CD4-positive, alpha-beta memory T cell (primary cell): ENCODE measurements at places on chromosomes 12 and 14. TPM values are rescaled to one million over a fixed set of nuclear protein-coding genes. Genes with fewer than 3 reads are reported as not detected.

The HPD gene
- not detected for polyA plus RNA-seq

The NANOG gene
- not detected for polyA plus RNA-seq

The SIX6 gene
- polyA plus RNA-seq, result not detected

The NRIP2 gene
- polyA plus RNA-seq, result 2.0 TPM

The GARIN6 gene
- polyA plus RNA-seq, result not detected

The TBK1 gene
- 22.4 TPM for polyA plus RNA-seq

The DACT1 gene
- 8.0 TPM for polyA plus RNA-seq

The PXN gene
- polyA plus RNA-seq, result 81.7 TPM

The BDKRB1 gene
- not detected for polyA plus RNA-seq

The TCL1B gene
- polyA plus RNA-seq, result not detected

The CDKN3 gene
- polyA plus RNA-seq, result 5.0 TPM

The SMOC1 gene
- not detected for polyA plus RNA-seq

The SLCO1B1 gene
- polyA plus RNA-seq, result not detected

The ACTR10 gene
- polyA plus RNA-seq, result 85.5 TPM

DNA sequence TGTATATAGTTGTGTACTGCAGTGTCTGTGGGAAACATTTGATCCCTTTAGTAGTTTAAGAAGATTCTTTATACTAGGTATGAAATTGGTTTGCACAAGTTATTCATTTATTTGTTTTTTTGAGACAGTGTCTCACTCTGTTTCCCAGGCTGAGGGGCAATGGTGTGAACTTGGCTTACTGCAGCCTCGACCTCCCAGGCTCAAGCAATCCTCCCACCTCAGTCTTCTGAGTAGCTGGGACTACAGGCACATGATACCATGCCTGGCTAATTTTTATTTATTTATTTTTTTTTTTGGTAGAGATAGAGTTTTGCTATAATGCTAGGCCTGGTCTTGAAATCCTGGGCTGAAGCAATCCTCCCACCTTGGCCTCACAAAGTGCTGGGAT lies 209.4 kb downstream of the RASSF9 start:
- no peaks in the 10 kb centered on the region for H3K4me1 ChIP-seq
- H3K4me3 ChIP-seq, result no peak overlapping the region
- no peaks in the 10 kb centered on the region for H3K27me3 ChIP-seq
- H3K36me3 ChIP-seq, result no peaks in the 10 kb centered on the region
- DNase-seq, result no peak

DNA sequence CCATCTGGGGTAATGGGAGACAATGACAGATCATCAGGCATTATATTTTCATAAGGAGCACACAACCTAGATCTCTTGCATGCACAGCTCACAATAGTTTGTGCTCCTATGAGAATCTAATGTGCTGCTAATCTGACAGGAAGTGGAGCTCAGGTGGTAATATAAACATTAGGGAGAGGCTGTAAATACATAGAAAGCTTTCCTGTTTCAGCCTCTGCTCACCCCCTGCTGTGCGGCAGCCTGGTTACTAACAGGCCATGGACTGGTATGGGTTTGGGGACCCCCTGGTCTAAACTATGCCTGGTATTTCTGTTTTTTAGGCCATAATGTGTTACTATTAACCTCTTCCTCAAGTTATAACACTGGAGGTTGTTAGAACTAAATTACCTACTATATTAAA lies 1373.7 kb downstream of the LRFN5 start:
- H3K4me3 ChIP-seq, result no peak overlapping the region
- no peak for DNase-seq
- H3K36me3 ChIP-seq, result no peaks in the 10 kb centered on the region
- H3K27me3 ChIP-seq, result no peaks in the 10 kb centered on the region

- H3K36me3 ChIP-seq, result no peaks in the 10 kb centered on the region
- H3K27ac ChIP-seq, result no peak overlapping the region
- no peaks in the 10 kb centered on the region for H3K27me3 ChIP-seq
- DNase-seq, result no peak
- no peak overlapping the region for H3K4me3 ChIP-seq
- no peaks in the 10 kb centered on the region for H3K4me1 ChIP-seq
Measured at GRCh38 chr12:49458816-49459215, 80.0 kb upstream of the KCNH3 start.

GRCh38 chr14:98941481-98941880 lies 330.5 kb downstream of the BCL11B start:
- no peaks in the 10 kb centered on the region for H3K36me3 ChIP-seq
- no peak overlapping the region for H3K4me3 ChIP-seq
- H3K27me3 ChIP-seq, result no peaks in the 10 kb centered on the region

- DNase-seq, result no peak
- H3K4me1 ChIP-seq, result no peaks in the 10 kb centered on the region
- H3K4me3 ChIP-seq, result no peak overlapping the region
- H3K36me3 ChIP-seq, result no peaks in the 10 kb centered on the region
Measured at GRCh38 chr14:53192052-53192760, 39.1 kb upstream of the DDHD1 start.

DNA sequence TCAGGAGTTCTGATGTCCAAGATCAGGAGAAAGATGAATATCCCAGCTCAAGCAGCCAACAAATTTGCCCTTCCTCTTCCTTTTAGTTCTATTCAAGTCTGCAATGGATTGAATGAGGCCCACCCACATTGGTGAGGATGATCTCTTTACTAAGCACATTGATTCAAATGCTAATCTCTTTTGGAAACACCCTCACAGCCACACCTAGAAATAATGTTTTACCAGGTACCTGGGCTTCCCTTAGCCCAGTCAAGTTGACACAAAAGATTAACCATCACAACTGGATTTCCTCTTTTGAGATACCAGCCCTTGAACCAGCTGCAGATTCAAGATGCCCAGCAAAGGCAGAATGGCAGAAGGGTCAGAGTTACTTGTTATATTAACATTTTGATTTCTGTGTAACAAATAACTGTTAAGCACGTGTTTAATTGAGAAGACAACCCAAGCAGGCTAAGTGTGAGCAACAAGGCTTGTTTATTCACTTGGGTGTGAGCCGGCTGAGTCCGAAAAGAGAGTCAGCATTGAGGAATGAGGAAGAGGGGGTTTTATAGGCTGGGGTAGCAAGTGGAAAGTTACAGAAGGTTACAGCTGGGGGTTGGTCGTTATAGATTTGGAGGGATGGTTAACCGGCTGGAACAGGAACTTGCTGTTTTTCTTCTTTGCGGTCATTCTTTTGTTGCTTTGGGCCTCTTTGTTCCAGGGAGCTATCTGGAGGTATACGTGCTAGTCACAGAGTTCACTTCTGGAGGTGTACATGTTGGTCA lies 180.3 kb downstream of the EMP1 start:
- H3K27ac ChIP-seq, result no peak overlapping the region
- no peak for DNase-seq
- H3K4me1 ChIP-seq, result no peaks in the 10 kb centered on the region
- H3K4me3 ChIP-seq, result no peak overlapping the region
- no peaks in the 10 kb centered on the region for H3K27me3 ChIP-seq
- no peaks in the 10 kb centered on the region for H3K36me3 ChIP-seq

DNA sequence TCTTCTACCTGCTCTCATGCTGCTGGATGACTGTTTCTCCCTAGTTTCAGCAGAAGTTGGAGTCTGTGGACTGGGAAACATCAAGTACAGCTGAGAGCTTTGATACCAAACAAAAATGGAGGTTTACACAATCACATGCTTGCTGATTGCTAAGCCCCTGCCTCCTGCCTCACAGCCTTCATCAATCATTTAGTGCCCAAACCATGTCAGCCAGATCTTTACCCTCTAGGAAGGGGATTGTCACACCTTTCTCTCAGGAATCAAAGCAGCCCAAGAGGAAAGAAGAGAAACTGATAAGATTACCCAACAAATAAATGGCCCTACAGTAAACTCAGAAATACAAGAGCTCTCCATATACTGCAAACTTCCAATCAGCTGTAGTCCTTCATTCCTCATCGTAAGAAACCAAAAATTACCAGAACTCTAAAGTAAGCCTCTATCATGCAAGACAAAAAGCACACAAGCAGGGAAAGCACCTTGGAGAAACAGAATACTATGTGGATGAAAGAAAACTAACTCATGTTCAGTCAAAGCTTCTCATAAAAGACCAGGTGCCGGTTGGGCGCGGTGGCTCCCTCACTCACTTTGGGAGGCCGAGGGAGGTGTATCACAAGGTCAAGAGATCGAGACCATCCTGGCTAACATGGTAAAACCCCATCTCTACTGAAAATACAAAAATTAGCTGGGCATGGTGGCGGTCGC lies 63.6 kb upstream of the RESF1 start:
- H3K4me1 ChIP-seq, result peaks cover 85% of the 10 kb centered on the region
- H3K27ac ChIP-seq, result peak overlapping the region; percentile 55
- H3K36me3 ChIP-seq, result no peaks in the 10 kb centered on the region

GRCh38 chr14:91755570-91756295 lies 23.8 kb upstream of the CATSPERB start:
- no peak overlapping the region for H3K27ac ChIP-seq
- H3K4me1 ChIP-seq, result no peaks in the 10 kb centered on the region
- H3K4me3 ChIP-seq, result no peak overlapping the region
- peaks cover 6% of the 10 kb centered on the region for H3K36me3 ChIP-seq
- H3K27me3 ChIP-seq, result no peaks in the 10 kb centered on the region

- no peak overlapping the region for H3K27ac ChIP-seq
- DNase-seq, result no peak
- H3K36me3 ChIP-seq, result no peaks in the 10 kb centered on the region
Measured at GRCh38 chr12:13099066-13099843, 4.2 kb downstream of the GSG1 start.

- no peak overlapping the region for H3K27ac ChIP-seq
- no peak overlapping the region for H3K4me3 ChIP-seq
- DNase-seq, result no peak
- no peaks in the 10 kb centered on the region for H3K27me3 ChIP-seq
Measured at GRCh38 chr14:105128059-105128458, 40.5 kb downstream of the JAG2 start.

- no peaks in the 10 kb centered on the region for H3K36me3 ChIP-seq
- H3K4me3 ChIP-seq, result no peak overlapping the region
- no peak overlapping the region for H3K27ac ChIP-seq
- H3K4me1 ChIP-seq, result no peaks in the 10 kb centered on the region
Measured at GRCh38 chr14:65179918-65180724, 77.8 kb upstream of the MAX start.

GRCh38 chr12:62123721-62124203 lies 136.4 kb upstream of the USP15 start:
- H3K4me3 ChIP-seq, result no peak overlapping the region
- DNase-seq, result peak; percentile 14
- H3K4me1 ChIP-seq, result no peaks in the 10 kb centered on the region
- no peak overlapping the region for H3K27ac ChIP-seq
- H3K27me3 ChIP-seq, result no peaks in the 10 kb centered on the region

- H3K27ac ChIP-seq, result no peak overlapping the region
- H3K4me1 ChIP-seq, result no peaks in the 10 kb centered on the region
- no peaks in the 10 kb centered on the region for H3K27me3 ChIP-seq
- H3K36me3 ChIP-seq, result no peaks in the 10 kb centered on the region
Measured at GRCh38 chr12:29113101-29113500, 36.0 kb upstream of the FAR2 start.

DNA sequence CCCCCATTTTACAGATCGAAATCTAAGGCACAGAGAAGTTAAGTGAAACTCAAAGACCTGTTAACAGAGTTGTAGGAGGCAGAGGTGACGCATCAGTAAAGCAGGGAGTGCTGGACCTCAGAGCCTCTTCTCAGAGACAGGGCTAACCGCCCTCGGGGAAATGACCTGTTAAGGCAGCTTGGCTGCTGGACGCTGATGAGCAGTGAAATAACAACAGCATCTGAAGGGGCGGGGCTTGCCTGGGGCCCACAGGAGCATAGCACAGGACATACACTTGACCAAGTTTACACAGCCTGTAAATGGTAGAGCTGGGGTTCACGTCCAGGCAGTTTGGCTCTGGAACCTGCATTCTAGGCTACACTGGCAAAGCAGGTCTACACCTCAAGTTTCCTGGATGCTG lies 39.3 kb downstream of the LRTM2 start:
- no peaks in the 10 kb centered on the region for H3K27me3 ChIP-seq
- no peaks in the 10 kb centered on the region for H3K36me3 ChIP-seq
- no peak overlapping the region for H3K4me3 ChIP-seq
- no peak overlapping the region for H3K27ac ChIP-seq

DNA sequence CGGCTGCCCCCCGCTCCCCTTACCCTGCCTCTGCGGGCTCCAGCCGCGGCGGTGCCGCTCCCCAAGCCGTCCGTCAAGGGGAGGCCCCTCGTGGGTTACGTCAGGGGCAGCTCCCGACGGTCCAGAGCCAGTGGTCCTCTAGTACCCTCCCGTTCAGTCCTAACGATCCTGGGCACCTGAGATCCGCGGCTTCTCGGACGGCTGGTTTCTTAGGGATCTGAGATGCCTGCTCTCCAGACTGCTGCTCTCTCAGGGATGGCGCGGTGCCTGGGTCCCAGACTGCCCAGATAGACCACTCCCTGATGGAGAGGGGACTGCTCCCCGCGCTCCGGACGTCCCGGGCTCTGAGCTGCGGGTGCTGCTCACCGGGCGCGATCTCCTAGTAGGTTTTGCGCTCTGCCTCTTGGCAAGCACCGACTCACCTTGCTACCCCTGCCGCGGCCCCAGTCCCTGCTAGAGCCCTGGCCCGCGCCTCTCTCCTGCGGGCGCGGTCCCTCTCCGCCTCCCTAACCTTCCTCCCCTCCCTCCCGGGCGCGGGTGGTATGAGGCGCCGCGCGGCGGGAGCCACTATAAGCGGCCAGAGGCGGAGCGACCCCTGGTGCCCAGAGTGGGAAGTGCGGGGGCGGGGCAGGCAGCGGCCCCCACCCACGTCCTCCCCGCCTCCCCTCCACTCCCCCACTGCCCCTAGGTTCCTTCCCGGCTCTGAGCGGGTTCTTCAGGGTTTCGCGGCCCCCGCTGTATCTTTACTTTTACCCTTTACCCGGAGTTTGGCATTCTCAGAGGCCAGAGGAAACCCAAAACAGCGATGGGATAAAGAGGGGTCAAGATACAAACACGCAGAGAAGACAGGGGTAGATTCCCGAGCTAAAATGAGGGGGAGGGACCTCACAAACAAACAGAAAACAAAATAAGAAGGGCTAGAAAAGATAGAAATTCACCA lies at the start of gene C1QL4:
Gene C1QL4 (minus strand): TSS at position 544 of the 940 bp plus-strand sequence. CDS start 711 bp downstream, outside the sequence.
- DNase-seq, result peak; percentile 81
- H3K27me3 ChIP-seq, result peaks cover 37% of the 10 kb centered on the region
- peak within 1 kb of the TSS; percentile 43 for H3K4me3 ChIP-seq
- peaks cover 22% of the 10 kb centered on the region for H3K4me1 ChIP-seq

- H3K4me3 ChIP-seq, result no peak overlapping the region
- no peaks in the 10 kb centered on the region for H3K36me3 ChIP-seq
- no peak overlapping the region for H3K27ac ChIP-seq
Measured at GRCh38 chr12:82470906-82471512, 112.7 kb downstream of the METTL25 start.

DNA sequence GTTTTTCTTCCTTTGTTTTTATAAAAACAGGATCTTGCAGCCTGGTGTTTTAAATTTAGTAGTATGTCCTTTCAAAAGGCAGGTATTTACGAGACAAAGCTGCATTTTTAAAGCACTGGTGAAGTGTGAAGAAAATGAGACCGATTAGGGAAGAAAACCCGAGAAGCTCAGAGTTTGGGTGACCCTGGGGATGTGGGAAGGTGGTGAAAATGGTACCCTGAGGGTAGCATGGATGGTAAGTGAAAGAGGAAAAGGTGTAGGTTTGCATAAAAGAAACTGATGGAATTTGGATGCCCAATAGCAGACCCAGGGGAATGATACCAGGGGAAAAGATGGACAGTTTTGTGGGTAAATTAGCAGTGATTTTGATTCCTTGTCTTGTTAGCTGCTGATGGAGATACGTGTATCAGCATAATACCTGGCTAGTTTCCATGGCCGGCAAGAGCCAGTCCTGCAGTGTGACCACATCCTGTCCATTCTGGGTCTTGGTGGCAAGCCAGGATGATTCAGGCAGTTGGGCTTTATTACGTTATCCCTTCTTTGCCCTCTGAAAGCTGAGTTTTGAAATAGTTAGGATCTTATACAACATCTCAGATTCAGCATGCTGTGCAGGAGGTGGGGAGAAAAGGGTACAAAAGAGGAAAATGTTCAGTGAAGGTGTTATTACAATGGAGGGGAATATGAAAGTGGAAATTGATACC lies 8.9 kb downstream of the BICD1 start:
- no peak overlapping the region for H3K4me3 ChIP-seq
- H3K27ac ChIP-seq, result no peak overlapping the region
- H3K36me3 ChIP-seq, result no peaks in the 10 kb centered on the region
- no peaks in the 10 kb centered on the region for H3K27me3 ChIP-seq
